ENCODE measurements at places on chromosomes 16 and 17.

- DNase-seq: no peak
Observed at GRCh38 chr16:2867661-2867986, 9.7 kb upstream of the PRSS22 start.

DNA sequence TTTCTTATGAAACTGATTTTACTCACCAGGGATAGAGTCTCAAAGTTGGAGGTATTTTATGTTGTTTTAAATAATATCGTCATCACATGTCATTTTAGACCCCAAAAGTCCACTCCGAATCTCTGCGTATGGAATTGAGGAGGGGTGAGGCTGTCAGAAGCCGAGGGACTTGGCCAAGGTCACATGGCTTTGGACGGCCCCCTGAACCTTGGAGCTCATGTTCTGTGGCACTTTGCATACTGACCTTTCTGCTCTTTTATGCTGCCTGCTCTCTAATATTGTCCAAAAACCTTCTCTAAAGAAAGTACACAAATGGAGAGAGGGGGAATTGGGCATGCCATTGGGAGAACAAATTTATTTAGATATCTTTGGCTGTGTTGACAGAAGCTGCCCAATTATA is 700.0 kb downstream of the WWOX start:
- DNase-seq: no peak

GRCh38 chr16:57620335-57621231 is 7.8 kb upstream of the ADGRG1 start:
- no peak for DNase-seq

GRCh38 chr17:10802496-10803284 is 1.2 kb downstream of the TMEM238L start:
- no peak for DNase-seq

DNA sequence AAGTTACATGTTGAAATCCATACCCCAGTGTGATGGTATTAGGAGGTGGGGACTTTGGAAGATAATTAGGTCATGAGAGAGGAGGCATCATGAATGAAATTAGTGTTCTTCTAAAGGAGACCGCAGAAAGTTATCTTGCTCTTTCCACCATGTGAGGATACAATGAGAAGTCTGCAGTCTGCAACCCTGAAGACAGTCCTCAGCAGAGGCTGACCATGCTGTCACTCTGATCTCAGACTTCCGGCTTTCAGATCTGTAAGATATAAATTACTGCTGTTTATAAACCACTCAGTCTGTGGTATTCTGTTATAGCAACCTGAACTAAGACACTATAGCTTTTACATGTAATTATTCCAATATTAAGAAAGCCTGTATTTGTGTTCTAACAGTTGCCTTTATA is 116.7 kb upstream of the CES5A start:
- DNase-seq: no peak

GRCh38 chr17:57531648-57532504 is 213.2 kb downstream of the CCDC182 start:
- DNase-seq: no peak

DNA sequence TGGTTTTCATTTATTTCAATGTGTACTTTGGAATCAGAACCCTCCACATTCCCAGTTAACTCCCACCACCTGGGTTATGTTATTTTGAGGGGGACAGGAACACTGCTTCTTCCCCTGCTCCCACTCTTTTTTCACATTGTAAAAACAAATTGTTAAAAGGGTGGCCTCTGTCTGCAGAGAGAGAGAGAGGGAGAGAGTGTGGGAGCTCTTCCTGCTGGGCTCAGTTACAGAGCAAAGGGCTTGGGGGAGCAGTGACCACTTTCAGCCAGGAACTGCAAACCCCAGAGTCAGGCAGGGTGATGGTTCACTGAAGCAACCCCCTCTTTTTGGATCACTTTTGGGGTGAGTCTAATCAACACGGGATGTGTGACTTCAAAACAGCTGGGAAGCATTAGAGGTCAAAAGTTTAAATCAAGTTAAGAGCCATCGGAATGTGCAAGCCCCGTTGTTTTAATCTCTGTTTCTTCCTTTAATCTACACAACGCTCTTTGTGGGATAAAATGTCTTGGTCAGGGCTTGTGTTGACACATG is 577.0 kb upstream of the CDH11 start:
- DNase-seq: no peak

GRCh38 chr17:19247473-19247872 is 10.3 kb downstream of the EPN2 start:
- DNase-seq: no peak

- DNase-seq: no peak
Observed at GRCh38 chr17:78875363-78876093, 27.5 kb downstream of the CEP295NL start.

DNA sequence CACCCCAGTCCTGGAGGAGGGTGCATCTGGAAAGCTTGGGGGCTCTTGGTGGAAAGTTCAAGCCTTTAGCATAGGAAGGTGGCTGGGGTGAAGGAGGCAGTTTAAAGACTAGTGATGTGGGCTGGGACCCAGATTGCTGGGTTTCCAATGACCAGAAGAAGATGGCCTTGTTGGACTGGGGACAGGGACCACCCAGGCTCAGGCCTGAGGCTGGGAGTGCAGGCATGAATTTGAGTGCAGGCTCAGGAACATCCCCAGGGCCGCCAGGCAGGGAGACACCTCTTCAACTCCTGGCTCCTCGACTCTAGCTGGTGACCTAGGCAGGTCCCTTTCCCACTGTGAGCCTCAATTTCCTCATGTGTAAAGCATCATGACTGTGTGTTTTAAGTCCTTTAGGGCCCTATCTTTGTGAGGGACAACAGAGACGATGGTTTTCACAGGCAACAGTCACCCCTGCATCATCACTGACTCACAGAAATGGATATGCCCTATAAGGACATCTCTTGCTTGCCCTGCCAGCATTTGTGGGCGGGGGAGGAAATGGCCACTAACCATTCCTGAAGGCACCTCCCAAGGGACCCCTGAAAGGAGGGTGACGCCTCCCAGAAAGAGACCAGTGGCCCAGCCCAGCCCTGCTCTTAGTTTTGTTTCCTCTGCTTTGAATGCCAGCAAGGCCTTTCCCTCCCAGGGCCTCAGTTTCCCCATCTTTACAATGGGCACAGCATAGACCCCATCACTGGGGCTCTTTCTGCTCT is 11.1 kb downstream of the NLRC5 start:
- DNase-seq: no peak

DNA sequence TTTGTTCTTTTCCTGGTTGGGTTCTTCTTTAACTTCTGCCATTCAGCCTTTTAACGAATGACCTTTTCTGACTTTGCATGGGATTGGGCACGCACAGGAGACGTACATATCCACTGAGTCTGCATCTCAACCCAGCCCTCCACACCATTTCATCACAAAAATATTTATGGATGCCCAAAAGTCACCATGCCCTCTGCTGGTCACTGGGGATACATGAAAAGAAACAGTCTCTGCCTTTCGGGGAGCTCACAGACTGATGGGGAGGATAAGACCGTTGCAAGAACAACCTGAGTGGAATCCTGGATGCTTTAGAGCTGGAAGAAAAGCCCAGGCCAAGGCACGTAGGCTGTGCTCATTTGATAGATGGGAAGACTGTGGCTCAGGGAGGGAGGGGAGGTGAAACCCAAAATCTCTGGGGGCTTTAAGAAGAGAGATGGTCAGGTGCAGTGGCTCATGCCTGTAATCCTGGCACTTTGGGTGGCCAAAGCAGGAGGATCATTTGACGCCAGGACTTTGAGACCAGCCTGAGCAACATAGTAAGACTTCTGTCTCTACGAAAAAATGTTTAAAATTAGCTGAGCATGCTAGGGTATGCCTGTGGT is 7.9 kb upstream of the MT2A start:
- no peak for DNase-seq

GRCh38 chr16:23837553-23838308 is 1.9 kb downstream of the PRKCB start:
- no peak for DNase-seq

DNA sequence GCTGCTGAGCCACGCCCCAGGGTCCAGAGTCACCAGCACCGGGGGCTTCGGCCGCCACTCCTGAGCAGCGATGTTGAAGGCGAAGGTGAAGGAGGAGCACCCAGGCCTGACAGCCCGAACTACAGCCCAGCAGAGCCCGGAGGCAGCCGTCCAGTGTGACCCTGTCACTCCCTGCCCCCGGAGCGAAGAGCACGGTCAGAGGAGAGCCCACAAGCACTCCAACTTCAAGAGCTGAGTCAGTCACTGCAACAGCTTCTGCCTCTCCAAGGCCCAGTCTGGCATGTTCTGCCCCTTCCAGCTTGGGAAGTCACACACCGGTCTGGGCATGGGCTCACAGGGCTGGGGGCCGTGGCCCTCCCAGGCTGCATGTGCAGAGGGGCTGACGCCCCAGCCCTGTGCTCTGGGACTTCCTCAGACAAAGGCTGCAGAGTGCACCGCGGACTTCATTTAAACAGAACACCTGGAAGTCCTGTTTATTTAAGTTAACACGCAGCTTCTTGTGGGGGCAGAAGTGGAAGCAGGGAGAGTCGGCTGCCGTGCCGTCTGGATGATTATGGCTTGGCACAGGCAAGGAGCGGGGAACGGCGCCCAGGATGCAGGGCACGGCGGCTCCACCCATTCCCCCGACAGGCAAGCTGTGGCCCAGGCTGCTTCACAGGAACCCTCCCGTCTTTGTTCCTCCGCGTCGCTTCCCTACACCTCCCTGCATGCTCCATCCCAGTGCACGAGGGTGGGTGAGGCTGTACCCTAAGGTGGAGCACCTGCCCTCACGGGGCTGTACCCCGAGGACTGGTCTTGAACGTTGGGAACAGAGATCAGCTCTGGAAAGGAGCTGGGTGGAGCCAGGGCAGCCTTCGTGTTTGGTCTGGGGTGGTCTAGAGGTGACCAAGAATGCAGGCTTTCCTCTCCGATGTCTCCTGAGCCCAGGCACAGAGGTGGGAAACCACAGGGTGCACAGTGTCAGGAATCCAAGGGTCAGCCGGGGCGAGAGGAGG is 68.9 kb upstream of the METRNL start:
- DNase-seq: no peak

GRCh38 chr17:31484821-31485220 is 93.3 kb downstream of the RAB11FIP4 start:
- no peak for DNase-seq

DNA sequence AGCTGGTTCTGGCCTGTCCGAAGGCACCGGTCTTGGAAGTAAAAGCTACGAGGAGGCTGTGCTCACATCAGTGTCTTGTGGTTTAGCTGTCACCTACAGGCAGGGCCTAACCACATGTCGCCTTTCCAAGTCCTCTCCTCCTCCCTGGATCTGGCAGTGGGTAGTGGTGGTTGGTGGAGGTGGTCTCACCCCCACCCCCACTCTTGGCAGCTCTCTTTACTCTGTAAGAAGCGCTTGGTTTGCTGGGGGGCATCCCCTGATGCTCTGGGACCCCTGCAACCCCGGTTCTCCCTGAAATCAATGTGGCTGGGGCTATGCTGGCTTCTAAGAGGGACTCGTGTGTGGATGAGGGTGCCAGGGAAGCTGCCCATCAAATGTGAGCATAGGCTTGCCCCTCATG is 68.3 kb downstream of the WIPI1 start:
- no peak for DNase-seq

- no peak for DNase-seq
Observed at GRCh38 chr17:76709077-76709950, 1.5 kb downstream of the MXRA7 start.

GRCh38 chr17:54754560-54754959 is 146.1 kb upstream of the TOM1L1 start:
- DNase-seq: no peak

GRCh38 chr17:27591986-27592385 is 39.0 kb upstream of the LGALS9 start:
- no peak for DNase-seq

DNA sequence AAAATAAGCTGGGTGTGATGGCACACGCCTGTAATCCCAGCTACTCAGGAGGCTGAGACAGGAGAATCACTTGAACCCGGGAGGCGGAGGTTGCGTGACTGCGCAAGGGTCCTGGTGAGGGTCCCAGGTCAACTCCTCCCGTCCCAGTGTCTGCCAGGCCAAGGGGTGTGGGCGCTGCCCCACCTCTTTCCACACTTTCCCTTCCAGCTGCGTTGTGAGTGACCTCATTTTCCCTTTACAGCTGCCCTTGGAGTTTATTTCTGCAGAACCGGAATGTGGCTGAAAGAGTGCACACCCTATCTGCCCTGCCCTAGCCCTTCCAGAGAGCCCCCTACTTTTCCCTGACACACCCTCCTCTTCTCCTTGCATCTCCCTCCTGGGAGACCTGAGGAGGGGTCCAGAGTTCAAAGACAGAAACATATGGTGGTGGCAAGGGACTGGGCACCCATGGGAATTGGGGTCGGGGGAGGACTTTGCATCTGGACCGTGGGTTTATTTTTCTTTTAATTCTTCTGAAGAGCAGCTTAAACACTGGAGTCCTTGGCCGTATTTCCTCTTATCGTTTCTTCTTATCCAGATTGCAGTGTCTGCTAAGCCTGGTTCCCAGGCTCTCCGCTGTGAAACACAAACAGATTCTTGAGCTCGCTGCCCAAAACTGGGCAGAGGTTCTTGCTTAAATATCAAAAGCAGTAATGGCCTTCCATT is 20.9 kb downstream of the MRC2 start:
- no peak for DNase-seq

GRCh38 chr16:89061086-89061485 is 32.6 kb upstream of the ACSF3 start:
- DNase-seq: no peak

GRCh38 chr17:15509095-15509494 is 41.7 kb upstream of the CDRT4 start:
- no peak for DNase-seq

GRCh38 chr16:86584726-86585721 is 6.7 kb downstream of the FOXL1 start:
- no peak for DNase-seq

DNA sequence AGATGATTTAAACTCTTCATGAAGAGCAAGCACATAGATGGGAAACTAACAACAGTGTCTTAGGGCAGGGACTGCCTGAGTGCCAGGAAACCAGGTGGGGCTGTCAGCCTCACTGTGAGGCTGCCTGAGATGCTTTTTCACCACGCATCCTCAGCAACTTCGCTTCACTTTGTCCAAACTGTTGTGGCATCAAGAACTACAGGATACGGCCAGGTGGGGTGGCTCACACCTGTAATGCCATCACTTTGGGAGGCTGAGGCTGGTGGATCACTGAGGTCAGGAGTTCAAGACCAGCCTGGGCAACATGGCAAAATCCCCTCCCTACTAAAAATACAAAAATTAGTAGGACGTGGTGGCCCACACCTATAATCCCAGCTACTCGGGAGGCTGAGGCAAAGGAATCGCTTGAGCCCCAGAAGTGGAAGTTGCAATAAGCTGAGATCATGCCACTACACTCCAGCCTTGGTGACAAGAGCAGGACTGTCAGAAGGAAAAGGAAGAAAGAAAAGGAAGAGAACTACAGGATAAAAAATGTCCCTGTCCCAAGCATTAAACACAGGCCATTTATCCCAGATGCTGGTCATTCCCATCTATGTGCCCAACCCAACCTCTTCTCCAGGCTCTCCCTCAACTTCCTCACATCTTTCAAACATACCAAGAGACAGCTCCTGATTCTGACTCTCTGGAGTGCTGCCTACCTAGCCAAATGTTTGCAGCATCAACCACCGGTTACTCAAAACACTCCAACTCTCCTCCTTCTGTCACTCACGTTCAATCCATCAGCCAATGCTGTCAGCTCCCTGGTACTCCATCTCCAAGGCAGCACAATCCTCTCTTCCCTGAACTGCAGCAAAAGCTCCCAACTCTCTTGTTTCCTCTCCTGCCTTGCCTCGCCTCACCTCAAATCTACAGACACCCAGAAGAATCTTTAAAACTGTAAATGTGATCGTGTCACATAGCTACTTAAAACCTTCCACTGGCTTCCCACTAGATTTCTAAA is 1.6 kb downstream of the EIF4A3 start:
- no peak for DNase-seq

GRCh38 chr16:85652431-85653221 is 36.1 kb downstream of the GINS2 start:
- DNase-seq: no peak
